ENCODE measurements at places on chromosomes 13 and 19.

GRCh38 chr13:20344836-20345490 lies 112.8 kb upstream of the GJB6 start:
- no peak for DNase-seq

DNA sequence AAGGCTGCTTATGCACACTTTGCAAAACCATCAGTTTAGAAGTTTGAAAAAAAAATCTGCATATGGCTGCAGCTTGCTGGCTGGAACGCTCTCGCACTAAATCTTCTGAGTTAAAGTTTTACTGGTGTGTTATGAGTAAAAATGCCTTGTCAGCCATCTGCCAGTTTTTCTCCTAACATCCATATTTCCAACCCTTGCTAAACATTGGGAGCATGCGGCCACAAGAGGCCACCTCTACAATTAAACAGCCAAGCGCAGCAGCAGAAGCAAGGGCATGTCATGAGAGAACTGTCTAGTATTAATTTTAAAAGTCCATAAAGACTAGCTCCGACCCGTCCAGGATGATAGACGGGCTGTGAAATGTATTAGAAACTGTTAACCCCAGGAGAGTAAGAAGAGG lies 248.3 kb downstream of the TSHZ3 start:
- DNase-seq: no peak

DNA sequence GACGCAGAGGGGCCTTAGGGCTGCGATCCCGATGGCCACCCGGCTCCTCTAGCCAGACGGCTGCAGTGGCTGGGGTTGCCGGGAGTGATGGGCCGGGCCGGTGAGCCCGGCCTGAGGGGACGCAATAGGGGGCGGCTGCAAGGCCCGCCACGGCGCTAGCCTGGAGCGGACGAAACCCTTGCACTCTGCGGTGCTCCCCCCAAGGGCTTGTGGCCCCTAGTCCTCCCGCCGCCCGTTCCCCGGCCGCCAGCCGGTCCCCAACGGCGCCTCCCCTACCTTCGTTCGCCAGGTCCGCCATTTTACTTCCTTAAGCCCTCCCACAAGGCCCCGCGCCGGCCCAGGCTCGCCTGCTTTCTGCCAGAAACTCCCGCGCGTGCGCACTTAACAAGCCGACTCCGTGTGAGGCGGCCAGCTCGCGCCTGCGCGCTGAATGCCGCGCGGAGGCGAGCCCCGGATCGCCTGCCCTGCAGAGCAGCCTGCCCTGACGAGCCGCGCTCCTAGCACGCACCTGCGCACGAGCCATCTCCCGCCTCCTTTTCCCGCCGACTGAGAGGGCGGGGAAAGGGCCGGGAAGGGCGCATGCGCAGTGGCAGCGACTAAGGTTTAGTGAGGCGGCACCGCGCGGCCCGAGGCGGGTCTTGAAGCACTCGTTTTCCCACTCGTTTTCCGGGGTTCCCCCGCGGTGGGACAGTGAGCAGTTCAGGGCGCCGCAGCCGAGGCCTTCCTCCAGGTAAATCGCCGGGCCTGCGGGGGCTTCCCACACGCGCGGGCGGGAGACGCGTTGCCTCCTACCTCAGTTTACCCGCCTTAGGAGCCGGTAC lies at the start of gene RANBP3:
Gene RANBP3, minus strand, starts transcription at position 356 of the 821 bp plus-strand sequence. Its CDS starts 58 bp downstream, at position 298.
- peak; percentile 97 for DNase-seq

DNA sequence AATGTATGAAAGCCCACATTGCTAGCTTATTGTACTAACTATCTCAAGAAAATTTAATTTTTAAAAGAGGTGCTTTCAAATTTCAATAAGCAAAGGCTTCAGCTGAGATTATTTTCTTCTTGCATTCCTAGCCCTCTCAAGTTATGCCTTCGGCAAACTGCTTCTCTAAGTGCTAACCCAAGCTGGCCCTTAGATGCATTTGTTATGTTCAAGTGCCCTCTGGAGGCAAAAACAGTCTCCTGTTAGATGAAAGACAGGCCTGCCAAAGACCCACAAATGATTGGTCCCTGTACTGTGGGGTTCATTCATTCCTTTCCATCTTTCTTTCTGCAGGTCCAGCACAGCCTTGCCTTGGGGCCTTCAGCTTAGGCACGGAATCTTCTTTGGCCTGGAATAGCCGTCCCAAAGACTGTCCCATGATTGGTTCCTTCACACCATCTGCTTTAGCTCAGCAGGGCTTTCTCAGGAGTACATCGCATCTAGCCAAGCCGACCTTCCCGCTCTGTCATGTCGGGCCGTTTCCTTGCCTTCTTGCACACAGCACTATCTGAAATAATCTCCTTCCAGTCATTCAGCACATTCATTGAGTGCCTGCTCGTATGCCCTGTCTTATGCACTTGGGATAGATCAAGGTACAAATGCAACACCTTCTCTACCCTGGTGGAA lies 26.4 kb upstream of the TPTE2 start:
- peak; percentile 27 for DNase-seq

- DNase-seq: no peak
Observed at GRCh38 chr13:35817642-35818607, 313.3 kb downstream of the DCLK1 start.

DNA sequence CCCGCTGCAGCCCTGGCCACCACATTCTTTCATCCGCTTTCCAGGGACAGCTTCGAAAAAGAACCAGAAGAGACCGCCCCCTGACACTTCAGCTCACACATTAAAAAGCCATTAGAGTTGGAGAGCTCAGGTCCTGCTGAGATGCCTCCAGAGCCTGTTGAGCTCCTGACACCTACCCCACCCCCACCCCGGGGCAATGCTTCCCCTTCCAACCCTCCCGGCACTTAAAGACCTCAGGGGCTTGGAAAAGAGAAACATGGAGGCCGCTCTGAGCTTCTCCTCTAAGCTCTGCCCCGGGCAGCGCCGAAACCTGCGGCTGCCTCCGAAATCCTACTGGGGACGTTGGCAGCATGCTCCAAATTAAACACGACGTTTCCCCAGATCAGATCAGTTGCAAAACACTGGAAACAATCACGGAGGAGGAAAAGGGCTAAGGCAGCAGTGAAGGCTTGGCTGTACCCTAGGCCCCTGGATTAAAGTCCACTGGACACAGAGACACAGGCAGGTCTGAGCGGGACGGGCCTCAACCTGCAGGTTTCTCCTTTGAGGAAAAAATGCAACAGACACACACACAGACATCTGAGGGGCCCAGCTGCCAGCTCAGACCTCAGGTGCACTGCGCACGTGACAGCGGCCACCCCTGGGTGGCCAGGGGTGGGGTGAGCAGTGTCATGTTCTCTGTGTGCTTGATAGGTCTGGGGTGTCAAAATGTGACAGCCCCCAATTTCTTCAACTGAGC lies 9.6 kb downstream of the SH3GL1 start:
- DNase-seq: no peak

DNA sequence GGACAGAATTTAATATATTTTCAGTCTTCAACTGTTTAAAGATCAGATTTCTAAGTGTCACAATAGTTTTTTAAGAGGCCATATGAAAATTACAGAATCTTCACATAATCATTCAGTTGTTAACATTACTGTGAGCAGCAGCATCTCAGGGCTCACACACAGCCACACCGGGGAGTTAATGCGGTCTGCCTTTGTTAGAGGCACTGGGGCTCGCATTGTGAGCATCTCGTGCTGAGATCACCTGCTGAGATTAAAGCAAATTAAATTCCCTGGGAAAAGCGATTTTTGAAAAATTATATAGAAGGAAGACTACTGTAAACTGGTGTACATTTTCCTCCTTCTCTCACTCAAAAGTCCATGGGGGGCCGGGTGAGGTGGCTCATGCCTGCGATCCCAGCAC lies 16.6 kb downstream of the GPR12 start:
- no peak for DNase-seq
